ENCODE measurements at places on chromosomes 3 and 15.

- DNase-seq: no peak
These were observed 8.8 kb upstream of the SEMA7A start for GRCh38 chr15:74442604-74443003.

DNA sequence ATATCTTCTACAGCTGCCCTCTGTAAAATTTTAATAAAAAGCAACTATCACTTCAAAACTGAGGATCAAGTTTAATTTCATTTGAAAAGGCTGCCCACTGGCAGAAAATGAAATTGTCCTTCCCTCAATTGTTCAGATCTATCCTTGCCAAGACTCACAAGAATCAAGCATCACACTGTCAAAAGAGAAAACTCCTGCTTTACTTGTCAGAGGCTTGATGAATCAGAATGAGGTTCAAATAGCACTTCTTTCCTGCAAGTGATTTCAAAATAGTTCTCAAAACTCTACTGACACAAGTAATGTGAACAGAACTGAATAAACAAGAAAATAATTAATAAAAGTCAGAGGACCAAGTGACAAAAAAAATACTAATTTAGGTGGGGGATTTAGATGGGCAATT is 70.6 kb downstream of the GOLIM4 start:
- no peak for DNase-seq

GRCh38 chr3:45964139-45964538 is 20.9 kb downstream of the CXCR6 start:
- no peak for DNase-seq

DNA sequence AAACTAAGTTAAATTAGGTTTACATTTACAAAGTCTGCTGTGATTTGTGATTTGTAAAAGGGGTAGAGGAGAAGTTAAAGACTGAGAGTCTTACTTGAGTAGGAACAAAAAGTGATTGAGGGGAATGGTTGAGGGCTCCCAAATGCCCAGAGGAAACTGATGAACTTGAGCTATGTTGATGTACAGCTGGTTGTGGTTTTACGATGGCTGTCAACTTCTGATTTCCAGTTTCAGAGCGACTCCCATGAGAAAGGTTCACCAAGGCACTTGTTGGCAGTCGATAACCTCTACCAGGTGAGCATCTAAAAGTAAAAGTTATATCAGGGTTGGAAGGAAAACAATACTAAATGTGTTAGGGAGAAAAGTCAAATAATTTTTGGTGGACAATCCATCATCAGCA is 91.0 kb downstream of the XRN1 start:
- DNase-seq: no peak

GRCh38 chr15:89395996-89396395 is 61.4 kb upstream of the POLG start:
- no peak for DNase-seq

- no peak for DNase-seq
These were observed 72.5 kb downstream of the OPA1 start for GRCh38 chr3:193665370-193665989.

DNA sequence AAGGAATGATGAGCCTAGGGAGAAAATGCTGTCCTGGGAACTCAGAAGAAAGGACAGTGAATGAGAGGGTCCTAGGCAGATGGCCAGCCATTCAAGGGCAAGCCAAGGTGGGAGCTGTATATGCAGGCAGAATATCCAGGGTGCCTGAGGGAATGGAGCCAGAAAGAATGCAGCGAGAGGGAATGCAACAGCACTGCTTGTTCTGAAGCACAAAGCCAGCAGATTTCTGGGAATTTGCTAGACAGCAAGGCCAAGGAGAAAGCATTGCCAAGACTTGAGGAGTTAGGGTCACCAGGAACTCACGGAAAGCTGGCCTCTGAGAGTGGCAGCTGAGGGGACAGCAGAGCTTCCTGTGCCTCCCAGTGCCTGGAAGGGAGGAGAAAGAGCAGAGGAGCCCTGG is 200.6 kb downstream of the MYRIP start:
- DNase-seq: no peak

DNA sequence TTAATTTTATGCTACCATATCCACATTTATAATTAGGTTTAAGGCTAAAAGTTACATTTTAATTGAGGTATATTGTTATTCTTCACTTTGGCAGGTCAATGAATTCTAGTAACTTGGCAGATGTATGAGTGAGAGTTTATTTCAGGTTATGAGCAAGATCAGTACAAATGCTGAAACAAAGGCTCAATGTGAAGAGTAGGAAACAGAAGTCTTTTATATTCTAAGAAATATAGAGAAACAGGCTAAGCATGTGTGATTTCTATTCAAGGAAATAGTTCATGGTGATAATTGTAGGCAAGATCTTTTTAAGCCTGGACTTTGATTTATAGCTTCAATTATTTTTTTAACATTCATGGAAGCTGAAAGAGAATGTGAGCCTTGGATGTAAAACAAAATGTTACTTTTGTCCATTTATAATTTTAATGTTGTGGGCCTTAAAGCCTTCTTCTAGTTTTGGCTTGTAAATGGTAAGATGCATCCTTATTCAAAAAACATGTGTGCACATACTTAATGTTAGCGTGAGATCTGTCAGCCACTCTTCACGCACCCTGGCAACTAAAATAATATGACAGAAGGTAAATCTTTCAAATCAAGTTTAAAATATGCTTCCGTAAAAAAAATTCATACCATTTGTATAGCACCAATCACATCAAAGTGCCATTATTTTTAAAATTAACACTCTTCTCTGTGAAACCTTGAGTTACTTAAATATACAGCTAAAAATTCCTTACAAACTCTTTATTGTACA is 22.8 kb upstream of the OSTN start:
- no peak for DNase-seq

GRCh38 chr15:69032031-69032430 is 17.5 kb downstream of the NOX5 start:
- DNase-seq: no peak
